ENCODE measurements at places on chromosomes 11 and 22.

GRCh38 chr22:33209930-33210784, 152.0 kb upstream of the SYN3 start:
- DNase-seq, result peak; percentile 41

DNA sequence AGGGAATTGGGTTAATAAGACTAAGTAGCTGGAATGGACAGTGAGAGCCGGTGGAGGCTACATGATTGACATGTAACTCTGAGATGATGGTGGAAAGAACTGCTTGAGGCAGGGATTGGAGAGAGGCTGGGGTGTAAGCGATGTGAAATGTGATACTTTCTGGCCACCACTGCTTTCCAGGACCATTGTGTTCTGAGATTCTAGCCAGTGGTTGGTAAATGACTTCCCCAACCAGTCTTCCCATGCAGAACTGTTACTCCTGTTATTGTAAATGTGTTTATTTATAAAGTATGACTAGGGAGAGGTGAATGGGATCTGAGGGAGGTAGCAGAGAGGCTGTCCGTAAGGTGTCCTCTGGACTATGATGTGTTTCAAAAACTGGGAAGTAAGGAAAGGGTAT, 18.1 kb downstream of the EXT2 start:
- no peak for DNase-seq

GRCh38 chr22:20919718-20920117, 2.5 kb downstream of the CRKL start:
- no peak for DNase-seq

DNA sequence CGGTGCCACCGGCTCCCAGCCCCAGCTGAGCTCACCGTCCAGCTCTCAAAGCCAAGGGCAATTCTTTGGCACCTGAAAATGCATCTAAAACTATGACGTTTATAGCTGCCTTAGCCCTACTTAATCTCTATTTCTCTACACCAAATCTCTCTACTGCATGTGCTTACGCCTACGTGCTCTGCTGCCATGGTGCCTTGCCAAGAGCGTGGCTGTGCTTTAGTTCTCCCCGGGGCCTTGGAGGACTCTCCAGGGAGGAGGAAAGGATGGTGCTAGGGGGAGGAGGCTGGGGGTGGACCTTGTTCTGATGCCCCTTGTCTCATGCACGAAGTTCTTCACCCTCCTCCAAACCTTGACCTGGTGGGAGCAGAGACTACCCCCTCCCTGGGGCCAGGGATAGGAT, 9.0 kb upstream of the BID start:
- DNase-seq, result no peak
